Regular cardiac myocyte (primary cell): ENCODE measurements at places on chromosomes 4 and X. TPM values are rescaled to one million over a fixed set of nuclear protein-coding genes. Genes with fewer than 3 reads are reported as not detected.

Gene AFF1
- total RNA-seq: 9.4 and 19.2 TPM in 2 replicates

Gene MAGEC3
- not detected in 2 replicates for total RNA-seq

Gene BMX
- 0.38 and 0.56 TPM in 2 replicates for total RNA-seq

Gene AVPR2
- not detected in 2 replicates for total RNA-seq

Gene CCKAR
- total RNA-seq: under 0.01 TPM in 1 of 2 replicates, not detected in the other

Gene GAGE1
- total RNA-seq: not detected in 2 replicates

Gene STATH
- not detected in 2 replicates for total RNA-seq

Gene SMAD1
- total RNA-seq: 10.1 and 10.5 TPM in 2 replicates

Gene ARSJ
- total RNA-seq: 51.3 and 65.8 TPM in 2 replicates

Gene PRKG2
- 4.0 and 18.9 TPM in 2 replicates for total RNA-seq

Gene NDST4
- total RNA-seq: not detected in 2 replicates

Gene MGST2
- total RNA-seq: 12.8 and 24.2 TPM in 2 replicates

Gene PAPSS1
- 73.9 and 94.7 TPM in 2 replicates for total RNA-seq

Gene GUCY1A1
- 0.19 and 0.28 TPM in 2 replicates for total RNA-seq
